ENCODE measurements at places on chromosomes 3 and 15.

- DNase-seq = no peak
These were observed 175.0 kb downstream of the OPA1 start for GRCh38 chr3:193768070-193768394.

- DNase-seq = no peak
These were observed 48.9 kb downstream of the TLE3 start for GRCh38 chr15:70048578-70049514.

DNA sequence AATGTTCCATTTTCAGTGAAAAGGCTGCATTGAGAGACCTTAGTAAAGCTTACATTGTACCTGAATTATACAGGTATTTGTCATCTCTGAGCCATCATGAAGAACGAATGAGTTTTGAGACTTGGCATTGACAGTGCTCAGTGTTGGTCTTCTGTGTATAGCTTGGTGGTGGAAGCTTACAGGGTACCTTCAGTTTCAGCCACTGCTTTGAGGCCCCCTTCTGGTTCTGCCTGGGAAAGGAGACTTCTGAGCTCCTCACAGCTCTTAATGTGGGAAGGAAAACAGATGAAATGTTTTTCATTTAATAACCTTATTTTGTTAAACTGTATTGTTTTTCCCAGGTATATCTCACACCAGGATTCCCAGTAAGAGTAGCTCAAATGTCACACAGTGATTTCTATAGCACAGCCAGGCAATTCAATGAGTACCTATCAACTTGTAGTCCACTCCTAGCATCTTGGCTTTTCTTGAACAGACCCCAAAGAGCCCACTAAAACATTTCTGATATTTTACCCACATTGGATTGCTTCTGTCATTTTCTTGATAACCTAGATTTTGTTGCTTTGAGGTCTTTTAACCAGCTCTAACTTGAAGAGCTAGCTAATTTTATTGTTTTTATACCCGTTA lies 5.6 kb downstream of the SERPINI1 start:
- DNase-seq = no peak

DNA sequence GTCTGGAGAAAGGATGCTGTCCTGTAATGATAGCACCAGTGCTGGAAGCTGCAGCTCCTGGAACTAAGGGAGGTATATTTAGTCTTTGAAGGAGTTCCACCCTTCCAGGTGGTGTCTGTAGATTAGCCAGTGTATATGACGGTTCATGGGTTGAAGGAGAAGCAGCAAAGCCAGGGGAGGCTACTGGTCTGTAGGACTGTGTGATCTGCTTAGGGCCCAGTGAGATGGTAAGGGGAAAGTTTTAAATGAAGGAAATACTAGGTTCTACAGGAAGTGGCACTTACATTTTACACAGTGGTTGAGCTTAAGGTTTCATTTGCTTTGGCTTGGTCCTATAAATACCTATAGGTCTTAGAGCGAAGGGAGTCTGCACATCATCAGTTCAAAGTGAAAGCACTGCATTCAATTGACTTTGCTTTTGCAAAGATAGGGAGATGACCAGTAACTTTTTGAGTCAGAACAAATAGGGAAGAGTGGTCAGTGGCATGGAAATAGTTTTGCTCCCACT lies 5.6 kb downstream of the SLC25A38 start:
- no peak for DNase-seq

DNA sequence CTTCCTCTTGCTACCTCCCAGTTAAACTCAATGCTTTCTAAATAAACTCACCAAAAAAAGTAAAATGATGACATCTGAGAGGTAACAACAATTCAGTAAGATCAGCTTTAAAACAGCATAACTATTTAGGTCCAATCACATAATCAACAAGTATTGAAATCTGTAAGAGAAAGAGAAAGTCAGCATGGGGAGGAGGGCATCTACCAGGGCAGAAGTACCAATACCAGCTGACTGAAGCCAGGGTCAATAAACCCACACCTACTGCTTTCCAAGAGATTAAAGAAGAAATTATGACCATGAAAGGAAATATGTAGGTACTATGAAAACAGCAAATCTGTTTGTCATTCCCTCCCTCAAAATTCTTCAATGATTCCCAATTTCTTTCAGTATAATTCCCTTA lies 42.2 kb upstream of the IGF2BP2 start:
- no peak for DNase-seq

DNA sequence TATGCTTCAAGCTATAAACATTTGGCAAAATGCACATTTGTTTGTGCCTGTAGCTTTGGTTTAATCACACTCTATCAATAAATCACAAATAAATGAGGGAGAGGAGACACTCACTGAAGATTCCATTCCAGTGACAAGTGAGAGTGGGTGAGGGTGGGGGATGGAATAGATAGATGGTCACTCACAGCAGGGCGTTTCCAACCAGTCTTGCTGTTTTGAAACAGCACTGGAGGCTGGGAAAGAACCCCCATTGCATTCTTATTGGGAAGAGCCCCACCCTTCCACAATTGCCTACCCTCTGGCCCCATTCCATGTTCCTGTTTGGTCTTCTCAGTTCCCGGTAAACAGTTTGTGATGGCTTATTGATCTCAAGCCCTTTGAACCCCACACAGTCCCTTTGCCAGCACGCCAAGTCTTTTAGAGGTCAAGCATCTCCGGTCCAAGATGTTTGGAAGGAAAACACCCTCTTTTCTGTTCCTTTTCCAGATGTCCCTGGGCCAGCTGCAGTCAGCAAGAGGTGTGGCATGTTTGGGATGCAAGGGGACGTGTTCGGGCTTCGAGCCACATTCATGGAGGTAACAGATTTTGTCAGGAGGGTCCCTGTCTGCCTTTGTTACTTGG lies 30.7 kb downstream of the LMCD1 start:
- DNase-seq = no peak

GRCh38 chr3:18442756-18443664 lies 17.9 kb upstream of the SATB1 start:
- DNase-seq = no peak

DNA sequence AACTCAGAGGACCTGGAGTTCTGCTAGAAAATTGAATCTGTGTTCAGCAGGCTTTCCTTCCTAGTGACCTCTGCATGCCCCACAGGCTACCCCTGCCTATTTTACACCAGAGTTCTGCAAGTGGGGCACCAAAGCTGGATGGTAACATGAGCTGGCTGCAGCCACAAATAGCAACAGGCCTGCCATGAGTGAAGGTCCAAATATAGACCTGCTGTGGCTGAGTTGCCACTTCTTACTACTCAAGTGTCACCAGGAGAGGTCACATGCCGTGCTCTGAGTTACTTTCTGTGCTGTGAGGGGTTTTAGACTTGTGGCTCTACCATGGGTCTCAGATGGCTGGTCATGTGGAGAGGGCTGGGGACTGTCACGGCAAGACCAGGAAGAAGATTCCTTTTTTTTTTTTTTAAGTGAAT lies at the start of gene FSD2:
Gene FSD2 (minus strand): TSS at position 76 of the 413 bp plus-strand sequence. CDS start 18,679 bp downstream, outside the sequence.
- no peak for DNase-seq

DNA sequence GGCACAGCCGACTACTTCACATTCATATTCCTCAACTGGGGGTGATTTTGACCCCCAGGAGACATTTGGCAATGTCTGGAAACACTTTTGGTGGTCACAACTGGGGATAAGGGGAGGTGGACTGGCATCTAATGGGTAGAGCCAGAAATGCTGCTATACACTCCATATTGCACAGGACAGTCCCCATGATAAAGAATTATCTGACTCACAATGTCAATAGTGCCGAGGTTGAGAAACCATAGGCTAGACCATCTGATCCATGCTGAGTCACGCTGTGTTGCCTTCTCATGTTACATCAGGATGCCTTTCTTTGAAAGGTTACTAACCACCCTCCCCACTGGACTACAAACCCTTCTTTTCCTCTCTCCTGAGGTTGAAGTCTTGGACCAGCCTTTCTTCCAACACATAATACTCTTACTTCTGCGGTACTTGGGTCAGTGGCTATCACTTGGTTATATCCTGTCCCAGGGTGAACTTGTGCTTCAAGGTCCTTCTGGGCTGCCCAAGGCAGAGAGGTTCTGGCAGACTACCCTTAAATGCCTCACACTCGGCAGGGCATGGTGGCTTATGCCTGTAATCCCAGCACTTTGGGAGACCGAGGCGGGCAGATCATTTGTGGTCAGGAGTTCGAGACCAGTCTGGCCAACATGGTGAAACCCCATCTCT lies 68.8 kb downstream of the CTNNB1 start:
- no peak for DNase-seq

DNA sequence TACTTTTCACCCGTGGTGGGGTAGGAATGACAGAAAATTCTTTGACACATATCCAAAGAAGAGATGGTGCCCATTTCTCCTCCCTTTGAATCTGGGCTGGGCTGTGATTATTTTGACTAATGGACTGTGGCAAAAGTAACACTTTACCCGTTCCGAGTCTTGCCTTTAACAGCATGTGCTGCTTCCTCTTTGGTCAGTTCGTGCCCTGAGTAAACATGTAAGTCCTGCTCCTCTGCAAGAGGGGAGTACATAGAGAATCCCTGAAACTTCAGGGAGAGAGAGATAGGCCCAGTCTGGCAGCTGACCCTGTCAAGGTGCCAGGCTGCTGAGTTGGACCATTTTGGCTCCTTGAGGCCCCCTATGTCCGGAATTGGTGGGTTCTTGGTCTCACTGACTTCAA lies 243.1 kb downstream of the EPHB1 start:
- no peak for DNase-seq

GRCh38 chr3:74832925-74833324 lies 218.5 kb upstream of the CNTN3 start:
- no peak for DNase-seq

DNA sequence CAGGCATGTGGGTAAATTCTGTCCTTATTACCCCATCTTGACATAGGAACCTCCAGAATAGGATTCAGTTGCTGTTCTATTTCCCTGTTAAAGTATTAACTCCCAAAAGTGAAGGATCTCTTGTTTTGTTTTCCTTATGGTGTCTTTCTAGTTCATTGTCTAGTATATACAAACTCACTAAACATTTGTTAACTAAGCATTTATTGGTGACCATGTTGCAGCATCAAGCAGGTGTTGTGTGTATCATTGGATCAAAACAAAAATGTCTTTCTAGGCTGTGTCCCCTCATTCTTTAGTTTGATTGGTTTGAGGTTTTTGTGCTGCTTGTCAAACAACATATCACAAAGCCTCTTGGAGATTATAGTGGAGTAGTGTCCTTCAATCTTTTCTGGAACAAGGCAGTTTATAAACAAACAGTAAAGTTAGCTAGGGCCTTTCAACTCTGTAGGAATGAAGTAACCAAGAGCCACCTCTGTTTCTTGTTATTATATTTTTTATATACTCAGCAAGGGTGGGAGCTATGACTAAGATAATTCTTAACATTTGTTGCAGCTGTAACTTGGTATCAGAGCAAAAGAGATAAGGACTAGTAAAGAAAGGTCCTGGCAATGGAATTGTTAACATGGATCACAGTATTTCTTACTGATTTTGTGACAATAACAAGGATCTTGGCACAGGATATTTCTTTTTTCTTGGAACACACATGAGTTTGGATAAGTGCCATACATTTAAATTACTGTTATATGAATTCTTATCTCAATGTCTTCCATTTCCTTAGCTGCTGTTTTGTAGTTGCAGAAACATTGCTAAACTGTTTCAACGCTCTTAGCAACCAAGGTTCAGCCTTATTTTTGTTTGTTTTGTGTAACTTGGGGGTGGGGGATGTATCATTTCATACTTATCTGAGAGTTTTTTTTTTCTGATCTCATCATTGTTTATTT lies 49.3 kb downstream of the TMOD3 start:
- DNase-seq = no peak

GRCh38 chr3:5194801-5195509 lies 7.4 kb downstream of the EDEM1 start:
- DNase-seq = no peak

DNA sequence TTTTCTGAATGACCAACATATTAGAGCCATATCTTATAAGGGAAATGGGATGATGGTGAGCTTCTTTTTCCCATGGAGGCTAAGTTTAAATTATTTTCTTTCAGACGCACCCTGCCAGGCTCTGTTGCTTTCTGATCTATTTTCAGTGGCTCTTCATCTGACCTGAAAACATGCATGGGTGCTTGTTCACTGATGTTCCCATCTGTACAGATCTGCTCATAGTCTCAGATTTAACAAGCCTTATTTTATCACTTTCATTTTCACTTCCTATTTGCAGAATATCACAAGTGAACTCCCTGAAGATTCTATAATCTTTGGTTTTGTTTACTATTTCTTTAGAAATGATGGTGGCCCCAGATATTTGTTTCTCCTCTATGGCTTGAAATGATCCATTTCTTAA lies 31.1 kb upstream of the SUCLG2 start:
- DNase-seq = no peak

GRCh38 chr3:24272408-24272807 lies 222.2 kb downstream of the THRB start:
- no peak for DNase-seq

GRCh38 chr3:54814224-54814623 lies 113.6 kb downstream of the LRTM1 start:
- DNase-seq = no peak

DNA sequence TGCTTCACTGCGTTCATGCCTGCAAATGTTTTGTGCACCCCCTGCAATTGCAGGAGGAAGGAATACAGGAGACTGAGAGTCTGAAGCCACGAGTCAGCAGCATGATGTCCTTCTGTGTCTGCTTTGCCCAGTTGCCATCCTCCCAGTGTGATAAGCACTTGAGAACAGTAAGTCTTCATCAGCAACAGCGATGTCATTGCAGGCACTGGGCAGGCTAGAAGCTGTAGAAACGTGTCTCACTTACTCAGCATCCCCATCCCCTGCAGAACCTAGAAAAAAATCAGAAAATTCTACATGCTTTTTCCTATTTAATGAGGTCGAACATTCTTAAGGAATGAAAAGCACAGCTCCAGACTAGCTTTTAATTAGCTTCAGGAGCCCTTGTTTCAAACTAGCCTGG lies 156.5 kb upstream of the LPP start:
- DNase-seq = no peak

GRCh38 chr15:57406062-57406772 lies 29.9 kb downstream of the CGNL1 start:
- DNase-seq = no peak

DNA sequence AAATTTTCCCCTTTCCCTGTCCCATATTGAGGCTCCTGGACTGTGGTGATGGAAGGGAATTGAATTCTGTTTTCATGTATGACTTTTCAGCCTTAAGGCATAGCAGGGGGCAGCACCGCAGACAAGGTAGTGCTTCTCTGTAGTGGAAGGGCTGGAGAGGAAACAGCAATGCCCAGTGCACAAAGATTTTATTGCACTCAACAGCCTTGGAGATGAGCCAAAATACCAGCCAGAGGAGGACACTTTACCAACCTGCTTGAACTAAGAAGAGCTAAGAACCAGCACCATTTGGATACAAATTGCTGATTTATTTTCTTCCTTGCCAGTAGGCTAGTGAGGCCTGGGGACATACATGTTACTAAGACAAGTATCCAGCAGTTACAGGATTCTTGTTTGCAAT lies 98.7 kb downstream of the KCNMB2 start:
- no peak for DNase-seq

- DNase-seq = no peak
These were observed 14.7 kb upstream of the SLCO2A1 start for GRCh38 chr3:134044459-134044858.

DNA sequence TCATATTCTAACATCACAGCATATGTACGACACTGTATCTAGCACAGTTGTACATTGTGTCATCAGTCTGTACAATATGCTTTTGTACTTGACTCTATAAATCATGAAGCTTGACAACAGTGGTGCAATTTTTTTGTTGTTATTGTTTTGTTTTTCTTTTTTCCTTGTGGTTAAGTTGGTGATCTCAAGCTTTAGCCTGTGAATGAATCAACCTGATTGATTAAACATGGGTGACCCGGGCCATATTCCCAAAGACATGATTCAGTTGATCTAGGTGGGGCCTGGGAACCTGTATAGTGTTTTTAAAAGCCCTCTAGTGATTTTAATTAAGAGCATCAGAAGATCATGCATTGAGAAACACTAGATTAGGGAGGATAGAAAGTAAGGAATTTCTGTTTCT lies 101.8 kb upstream of the AADACL2 start:
- no peak for DNase-seq

- DNase-seq = no peak
These were observed 284.8 kb upstream of the CTNNB1 start for GRCh38 chr3:40914475-40914874.

Measured in stimulated activated CD4-positive, alpha-beta T cell treated with anti-CD3 and anti-CD28 coated beads, TNF-alpha, amount 100 ng/mL, for 1 hour (primary cell).